ENCODE measurements at places on chromosomes 6 and 20. TPM values are rescaled to one million over a fixed set of nuclear protein-coding genes. Genes with fewer than 3 reads are reported as not detected.

The CDSN gene
- not detected for total RNA-seq

The ADGRF5 gene
- not detected for total RNA-seq

The DOK5 gene
- total RNA-seq, result not detected

The EBF4 gene
- 2.3 TPM for total RNA-seq

The HMGCLL1 gene
- total RNA-seq, result 0.14 TPM

The GABRR2 gene
- total RNA-seq, result not detected

The FAM209A gene
- total RNA-seq, result 0.39 TPM

The ASIP gene
- not detected for total RNA-seq

The NQO2 gene
- 79.8 TPM for total RNA-seq

The SIRPD gene
- total RNA-seq, result not detected

The ACTL10 gene
- not detected for total RNA-seq

The FAM217A gene
- total RNA-seq, result not detected

The BICRAL gene
- total RNA-seq, result 3.0 TPM

The WFDC11 gene
- total RNA-seq, result not detected

The SNAI1 gene
- 15.2 TPM for total RNA-seq

The SPATS1 gene
- total RNA-seq, result not detected

Measured in A549 treated with GW870086 at 1 μM for 4 hours (cell line).